ENCODE measurements at places on chromosomes 11 and 22. TPM values are rescaled to one million over a fixed set of nuclear protein-coding genes. Genes with fewer than 3 reads are reported as not detected.
A peak's percentile ranks its signal among the peaks of the same experiment; 100 is the strongest.

LINC01488 gene
- total RNA-seq = not detected

BBOX1 gene
- not detected for total RNA-seq

LDHAL6A gene
- total RNA-seq = not detected

PKDREJ gene
- total RNA-seq = not detected

DNA sequence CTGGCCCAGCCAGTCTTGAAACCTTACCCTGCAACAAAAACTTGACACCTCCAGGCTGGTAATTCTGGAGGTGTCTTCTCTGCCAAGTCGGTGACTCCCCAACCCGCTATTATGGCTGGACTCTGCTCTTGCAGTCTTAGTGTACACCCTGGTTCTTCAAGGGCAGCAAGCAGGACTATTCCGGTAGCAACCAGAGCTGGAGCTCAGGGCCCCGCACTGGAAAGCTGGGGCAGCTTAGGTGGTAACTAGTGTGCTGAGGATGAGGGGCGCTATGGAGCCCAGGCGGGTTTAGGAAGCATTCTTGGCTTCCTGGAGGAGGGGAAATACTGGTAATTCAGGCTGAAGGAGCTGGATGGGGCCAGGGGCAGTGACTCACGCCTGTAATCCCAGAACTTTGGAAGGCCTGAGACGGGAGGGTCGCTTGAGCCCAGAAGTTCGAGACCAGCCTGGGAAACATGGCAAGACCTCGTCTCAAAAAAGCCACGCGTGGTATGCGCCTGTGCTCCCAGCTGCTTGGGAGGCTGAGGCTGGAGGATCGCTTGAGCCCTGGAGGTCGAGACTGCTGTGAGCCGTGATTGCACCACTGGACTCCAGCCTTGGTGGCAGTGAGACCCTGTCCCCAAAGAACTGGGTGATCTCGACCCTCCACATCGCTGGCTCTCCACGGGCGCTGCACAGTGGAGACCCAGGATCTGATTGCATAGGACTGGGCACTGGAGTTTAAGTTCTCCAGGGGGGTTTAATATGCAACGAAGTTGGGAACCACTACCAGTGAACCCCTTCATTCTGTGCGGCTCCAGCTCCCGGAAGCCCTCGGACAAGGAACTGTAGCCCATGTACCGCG, 10.6 kb upstream of the AIFM3 start:
- peak overlapping the region; percentile 47 for H3K27ac ChIP-seq
- H3K4me1 ChIP-seq = peaks cover 13% of the 10 kb centered on the region
- H3K27me3 ChIP-seq = no peaks in the 10 kb centered on the region
- peak overlapping the region; percentile 83 for H3K4me3 ChIP-seq

- H3K4me1 ChIP-seq = 0 out of 2 replicates have a peak, but pooled peaks cover 5% of the 10 kb centered on the region
- no peaks in the 10 kb centered on the region for H3K36me3 ChIP-seq
- H3K27ac ChIP-seq = no peak overlapping the region
- DNase-seq = no peak
Observed at GRCh38 chr11:102813484-102813883, 15.5 kb upstream of the MMP1 start.

- H3K4me1 ChIP-seq = peaks cover 19% of the 10 kb centered on the region
- H3K36me3 ChIP-seq = peaks cover 13% of the 10 kb centered on the region
- H3K4me3 ChIP-seq = no peak overlapping the region
- no peak overlapping the region for H3K27ac ChIP-seq
- H3K27me3 ChIP-seq = no peaks in the 10 kb centered on the region
Observed at GRCh38 chr11:3783611-3784010, 13.7 kb downstream of the NUP98 start.

- H3K4me1 ChIP-seq = peaks cover 37% of the 10 kb centered on the region
- peak; percentile 89 for DNase-seq
- peak overlapping the region; percentile 19 for H3K27ac ChIP-seq
- no peaks in the 10 kb centered on the region for H3K36me3 ChIP-seq
Observed at GRCh38 chr11:91163619-91164451, 941.0 kb upstream of the CHORDC1 start.

DNA sequence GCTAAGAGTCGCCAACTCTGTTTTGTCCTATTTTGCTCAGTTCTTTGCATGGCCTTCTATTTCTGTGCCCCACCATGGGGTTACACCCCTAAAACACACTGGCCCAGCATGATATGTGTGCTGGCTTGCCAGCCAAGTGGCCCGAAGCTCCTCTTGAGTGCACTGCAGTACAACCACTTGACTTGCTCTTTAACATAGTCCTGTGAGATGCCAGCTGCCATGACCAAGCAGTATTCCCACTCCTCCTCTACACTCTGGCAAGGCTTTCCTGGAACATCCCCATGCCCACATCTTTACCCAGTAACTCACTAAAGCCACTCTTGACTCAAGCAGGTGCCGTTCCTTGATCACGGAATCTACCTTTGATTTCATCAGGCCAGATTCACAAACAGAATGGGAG, 102.9 kb upstream of the GAL start:
- H3K27me3 ChIP-seq = no peaks in the 10 kb centered on the region
- no peak overlapping the region for H3K27ac ChIP-seq
- H3K36me3 ChIP-seq = peaks cover 78% of the 10 kb centered on the region
- DNase-seq = no peak

DNA sequence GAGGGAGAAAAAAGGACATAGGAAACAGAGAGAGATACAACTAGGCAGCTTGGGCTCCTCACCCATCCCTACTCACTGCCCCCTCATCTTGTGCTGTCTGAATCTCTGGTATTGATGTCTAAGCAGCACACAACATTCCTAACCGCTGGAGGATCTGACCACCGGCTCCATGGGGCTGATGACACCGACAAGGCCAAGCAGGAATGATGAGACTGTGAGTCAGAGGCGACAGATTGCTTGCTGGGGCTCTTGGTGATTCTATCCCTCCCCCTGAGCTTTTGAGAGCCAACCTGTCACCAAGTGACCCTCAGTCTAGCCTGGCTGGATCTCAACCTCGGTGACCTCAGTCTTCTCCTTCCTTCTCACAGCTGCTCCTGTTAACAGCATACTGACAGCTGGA, 13.8 kb downstream of the PAMR1 start:
- H3K4me1 ChIP-seq = peaks cover 11% of the 10 kb centered on the region
- no peak overlapping the region for H3K27ac ChIP-seq
- DNase-seq = peak; percentile 72
- H3K4me3 ChIP-seq = no peak overlapping the region

GRCh38 chr11:22778642-22779041, 51.0 kb downstream of the SVIP start:
- H3K4me3 ChIP-seq = no peak overlapping the region
- H3K27me3 ChIP-seq = peaks cover 30% of the 10 kb centered on the region
- H3K4me1 ChIP-seq = no peaks in the 10 kb centered on the region
- H3K36me3 ChIP-seq = no peaks in the 10 kb centered on the region

DNA sequence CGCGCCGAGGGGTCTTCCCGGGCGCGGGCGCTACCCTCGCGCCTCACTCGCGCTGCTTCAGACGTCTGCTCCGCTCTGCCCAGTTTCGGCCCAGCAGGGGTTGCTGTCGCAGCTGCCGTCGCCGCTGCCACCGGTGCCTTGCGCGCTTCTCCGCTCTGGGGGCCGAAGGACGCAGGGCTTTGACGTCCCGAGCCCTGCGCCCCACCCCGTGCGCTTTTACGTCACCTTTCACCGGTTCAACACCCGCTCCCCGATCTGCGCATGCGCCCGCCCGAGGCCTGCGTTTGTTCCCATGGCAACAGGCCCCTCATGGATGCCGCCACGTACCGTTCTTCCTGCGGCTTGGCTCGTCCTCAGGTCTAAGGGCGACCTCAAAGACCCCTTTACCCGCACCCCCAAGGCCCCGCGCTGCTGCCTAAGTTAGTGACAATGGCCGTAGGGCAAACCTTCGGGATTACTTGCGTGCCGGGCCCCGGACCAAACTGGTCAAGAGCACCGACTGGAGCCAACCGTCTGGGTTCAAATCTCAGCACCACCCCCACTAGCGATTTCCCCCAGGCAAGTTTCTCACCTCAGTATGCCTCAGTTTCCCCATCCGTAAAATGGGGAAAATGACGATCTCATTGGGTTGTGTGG, 642 bp upstream of the CDK2AP2 start:
- DNase-seq = peak; percentile 98
- peaks cover 31% of the 10 kb centered on the region for H3K4me1 ChIP-seq
- peak overlapping the region; percentile 76 for H3K4me3 ChIP-seq
- no peaks in the 10 kb centered on the region for H3K27me3 ChIP-seq

- DNase-seq = no peak
- H3K27me3 ChIP-seq = no peaks in the 10 kb centered on the region
- H3K36me3 ChIP-seq = no peaks in the 10 kb centered on the region
Observed at GRCh38 chr22:37253126-37253660, 9.1 kb upstream of the RAC2 start.

DNA sequence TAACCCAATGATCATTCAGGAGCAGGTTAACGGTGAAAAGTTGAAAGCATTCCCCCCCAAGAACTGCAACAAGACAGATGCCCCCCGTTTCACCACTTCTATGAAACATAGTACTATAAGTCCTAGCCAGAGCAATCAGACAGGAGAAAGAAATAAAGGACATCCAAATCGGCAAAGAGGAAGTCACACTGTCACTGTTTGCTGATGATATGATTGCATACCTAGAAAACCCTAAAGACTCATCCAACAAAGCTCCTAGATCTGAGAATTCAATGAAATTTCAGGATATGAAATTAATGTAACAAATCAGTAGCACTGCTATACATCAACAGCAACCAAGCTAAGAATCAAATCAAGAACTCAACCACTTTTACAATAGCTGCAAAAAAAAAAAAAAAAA, 32.8 kb downstream of the PIWIL3 start:
- peaks cover 13% of the 10 kb centered on the region for H3K27me3 ChIP-seq
- no peak overlapping the region for H3K27ac ChIP-seq
- H3K4me3 ChIP-seq = no peak overlapping the region
- H3K36me3 ChIP-seq = no peaks in the 10 kb centered on the region

- H3K27ac ChIP-seq = no peak overlapping the region
- no peaks in the 10 kb centered on the region for H3K27me3 ChIP-seq
- no peak for DNase-seq
- no peaks in the 10 kb centered on the region for H3K4me1 ChIP-seq
- H3K36me3 ChIP-seq = peaks cover 7% of the 10 kb centered on the region
- no peak overlapping the region for H3K4me3 ChIP-seq
Observed at GRCh38 chr11:13388741-13389140, 74.3 kb downstream of the BTBD10 start.

GRCh38 chr22:45642986-45643385, 28.6 kb upstream of the ATXN10 start:
- peaks cover 29% of the 10 kb centered on the region for H3K4me1 ChIP-seq
- H3K27ac ChIP-seq = no peak overlapping the region
- H3K27me3 ChIP-seq = no peaks in the 10 kb centered on the region
- H3K4me3 ChIP-seq = no peak overlapping the region
- no peaks in the 10 kb centered on the region for H3K36me3 ChIP-seq

DNA sequence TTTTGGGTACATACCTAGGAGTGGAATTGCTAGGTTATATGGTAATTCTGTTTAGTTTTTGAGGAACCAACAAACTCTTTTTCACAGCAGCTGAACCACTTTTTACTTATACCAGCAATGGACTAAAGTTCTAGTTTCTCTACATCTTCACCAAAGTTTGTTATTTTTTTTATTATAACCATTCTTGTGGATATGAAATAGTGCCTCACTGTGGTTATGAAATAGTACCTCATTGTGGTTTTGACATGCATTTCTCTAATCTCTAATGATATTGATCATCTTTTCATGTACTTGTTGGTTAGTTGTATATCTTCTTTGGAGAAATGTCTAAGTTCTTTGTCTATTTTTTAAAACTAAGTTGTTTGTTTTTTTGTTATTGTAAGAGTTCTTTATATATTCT, 27.2 kb downstream of the STIM1 start:
- no peaks in the 10 kb centered on the region for H3K36me3 ChIP-seq
- no peak overlapping the region for H3K4me3 ChIP-seq
- peaks cover 34% of the 10 kb centered on the region for H3K4me1 ChIP-seq
- DNase-seq = no peak
- no peak overlapping the region for H3K27ac ChIP-seq

DNA sequence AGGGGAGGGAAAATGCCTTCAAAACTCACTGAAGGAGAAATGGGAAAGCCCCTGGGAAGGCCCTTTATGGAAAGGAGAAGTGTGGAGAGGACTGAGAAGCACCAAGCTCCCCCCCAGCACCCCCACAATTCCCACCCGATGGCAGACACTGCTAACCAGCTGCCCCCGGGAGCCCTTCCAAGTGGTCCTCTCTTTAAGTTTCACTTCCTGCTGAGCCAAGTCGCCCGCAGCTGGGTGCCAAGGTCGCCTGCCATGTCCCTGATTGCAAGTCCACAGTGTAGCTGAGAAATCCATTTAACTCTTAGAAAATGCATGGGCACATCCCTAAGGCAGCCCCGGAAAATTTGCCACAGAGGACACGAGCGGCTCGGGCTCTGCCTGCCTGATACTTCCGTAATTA, 68.2 kb downstream of the GALNT18 start:
- no peaks in the 10 kb centered on the region for H3K4me1 ChIP-seq
- H3K36me3 ChIP-seq = no peaks in the 10 kb centered on the region
- DNase-seq = no peak
- no peaks in the 10 kb centered on the region for H3K27me3 ChIP-seq
- no peak overlapping the region for H3K4me3 ChIP-seq

Data from PC-3 (cell line).